Stimulated activated naive CD8-positive, alpha-beta T cell treated with anti-CD3 and anti-CD28 coated beads, Interleukin-15, Interleukin-2, amounts not matched to agents 100 U/mL and 50 U/mL, for 24 hours (primary cell): ENCODE measurements at places on chromosomes 3 and 15.
A peak's percentile ranks its signal among the peaks of the same experiment; 100 is the strongest.

DNA sequence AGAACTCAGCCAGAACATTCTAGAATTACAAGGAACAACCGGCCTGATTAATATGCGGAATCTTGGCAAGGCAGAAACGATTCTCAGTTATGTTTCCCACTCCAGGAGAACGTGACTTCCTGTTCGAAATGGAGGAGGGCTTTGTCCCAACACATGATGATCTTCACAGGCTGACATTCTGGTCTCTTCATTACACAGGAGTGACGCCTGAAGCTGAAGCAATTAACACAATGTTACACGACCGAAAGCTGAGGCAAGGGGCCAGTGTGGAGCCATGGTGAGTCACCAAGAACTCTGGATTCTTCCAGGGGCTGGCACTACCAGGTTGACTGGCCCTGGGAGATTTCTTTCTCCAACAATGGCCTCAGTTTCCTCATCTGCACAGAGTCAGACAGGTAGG is 40.9 kb downstream of the RFTN1 start:
- no peak for DNase-seq

DNA sequence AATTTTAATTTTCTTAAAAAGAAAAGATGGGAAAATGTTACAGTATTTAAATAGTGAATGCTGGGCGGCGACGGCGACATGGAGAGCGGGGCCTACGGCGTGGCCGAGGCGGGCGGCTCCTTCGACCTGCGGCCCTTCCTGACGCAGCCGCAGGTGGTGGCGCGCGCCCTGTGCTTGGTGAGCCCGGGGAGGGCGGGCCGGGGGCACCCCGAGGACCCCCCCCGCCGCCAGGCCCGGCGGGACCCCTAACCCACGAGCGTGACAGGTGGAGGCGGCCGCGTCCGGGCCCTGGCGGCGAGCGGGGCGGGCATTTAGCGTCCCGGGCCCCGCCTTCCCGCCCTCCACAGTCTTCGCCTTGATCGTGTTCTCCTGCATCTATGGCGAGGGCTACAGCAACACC is 38.4 kb upstream of the GOLGA8J start:
- DNase-seq = no peak

DNA sequence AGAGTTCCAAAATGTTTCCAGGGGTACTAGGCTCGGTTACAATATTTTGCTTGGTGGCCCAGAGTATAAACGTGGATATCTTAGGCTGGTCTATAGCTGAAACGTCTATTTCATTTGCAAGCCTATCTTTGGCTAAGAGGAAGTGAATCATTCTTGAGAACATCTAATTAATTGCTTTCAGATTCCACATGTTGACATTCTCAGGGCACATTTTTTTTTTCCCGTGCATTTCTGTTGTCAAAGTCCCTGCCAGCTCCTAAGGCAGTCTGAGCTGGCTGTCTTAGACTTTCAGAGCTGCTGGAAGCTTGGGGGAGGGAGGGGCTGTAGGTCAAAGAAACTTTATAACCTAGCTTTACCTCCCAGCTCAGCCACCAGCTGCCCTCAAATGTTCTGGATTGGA is 23.2 kb upstream of the LAMP3 start:
- no peak for DNase-seq

GRCh38 chr15:70323111-70323851 is 225.6 kb upstream of the TLE3 start:
- DNase-seq = no peak

DNA sequence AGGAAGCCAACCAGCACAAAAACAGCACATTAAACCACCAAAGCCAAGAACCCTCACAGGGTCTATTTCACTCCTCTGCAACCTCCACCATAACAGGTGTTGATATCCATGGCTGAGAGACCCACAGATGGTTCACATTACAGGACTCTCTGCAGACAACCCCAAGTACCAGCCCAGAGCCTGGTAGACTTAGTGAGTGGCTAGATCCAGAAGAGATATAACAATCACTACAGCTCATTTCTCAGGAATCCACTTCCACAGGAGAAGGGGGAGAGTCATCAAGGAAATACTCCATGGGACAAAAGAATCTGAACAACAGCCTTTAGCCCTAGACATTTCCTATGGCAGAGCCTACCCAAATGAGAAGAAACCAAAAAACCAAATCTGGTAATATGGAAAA is 168.1 kb upstream of the CD96 start:
- no peak for DNase-seq

- DNase-seq = no peak
Observed at GRCh38 chr15:99439524-99439835, 126.3 kb upstream of the MEF2A start.

DNA sequence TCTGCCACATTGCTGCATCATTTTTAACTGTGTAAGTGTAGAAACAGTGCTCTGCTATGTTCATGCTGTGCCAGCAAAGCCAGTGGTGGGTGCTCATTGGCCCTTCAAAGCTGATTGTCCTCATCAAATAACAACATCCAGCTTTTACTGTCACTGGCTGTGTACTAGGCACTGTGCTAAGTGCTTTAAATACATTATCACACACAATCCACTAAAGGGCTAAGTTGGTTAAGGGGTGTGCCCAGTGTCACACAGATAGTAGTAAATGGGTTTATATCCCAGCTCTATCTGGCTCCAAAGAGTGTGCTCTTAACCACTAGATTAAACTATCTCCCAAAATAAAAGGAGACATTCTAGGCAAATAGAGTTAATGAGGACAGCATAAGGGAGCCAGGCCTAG is 7.7 kb downstream of the TUBGCP4 start:
- DNase-seq = no peak

DNA sequence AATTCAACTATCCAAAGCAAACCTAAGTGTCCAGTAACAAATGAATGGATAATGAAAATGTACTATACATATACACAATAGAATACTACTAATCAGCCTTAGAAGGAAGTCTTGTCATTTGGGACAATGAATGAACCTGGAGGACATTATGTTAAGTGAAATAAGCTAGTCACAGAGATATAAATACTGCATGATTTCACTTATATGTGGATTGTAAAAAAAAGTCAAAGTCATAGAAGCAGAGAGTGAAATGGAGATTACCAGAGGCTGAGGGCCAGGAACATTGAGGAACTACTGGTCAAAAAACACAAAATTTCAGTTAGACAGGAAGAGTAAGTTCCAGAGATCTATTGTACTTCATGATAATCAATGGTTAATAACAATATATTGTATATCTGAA is 33.6 kb downstream of the MYO5A start:
- DNase-seq = no peak

DNA sequence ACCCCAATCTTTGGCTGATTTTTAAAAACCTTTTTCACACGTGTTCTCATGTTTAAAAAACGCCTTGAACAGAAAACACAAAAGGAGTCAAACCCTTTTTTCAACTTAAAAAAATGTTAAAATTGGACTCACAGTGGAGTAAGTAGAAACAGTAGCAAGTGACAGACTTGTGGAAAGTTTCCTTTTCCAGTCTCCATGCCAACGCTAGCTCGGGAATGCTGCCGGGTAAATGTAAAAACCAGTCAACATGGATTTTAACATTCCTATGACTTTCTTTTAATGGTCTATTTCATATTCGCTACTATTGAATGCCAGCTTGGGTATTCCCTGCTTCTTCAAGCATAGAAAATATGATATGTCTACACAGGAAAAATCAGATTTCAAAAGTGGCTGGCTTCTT is 1.6 kb upstream of the PROK2 start:
- no peak for DNase-seq

DNA sequence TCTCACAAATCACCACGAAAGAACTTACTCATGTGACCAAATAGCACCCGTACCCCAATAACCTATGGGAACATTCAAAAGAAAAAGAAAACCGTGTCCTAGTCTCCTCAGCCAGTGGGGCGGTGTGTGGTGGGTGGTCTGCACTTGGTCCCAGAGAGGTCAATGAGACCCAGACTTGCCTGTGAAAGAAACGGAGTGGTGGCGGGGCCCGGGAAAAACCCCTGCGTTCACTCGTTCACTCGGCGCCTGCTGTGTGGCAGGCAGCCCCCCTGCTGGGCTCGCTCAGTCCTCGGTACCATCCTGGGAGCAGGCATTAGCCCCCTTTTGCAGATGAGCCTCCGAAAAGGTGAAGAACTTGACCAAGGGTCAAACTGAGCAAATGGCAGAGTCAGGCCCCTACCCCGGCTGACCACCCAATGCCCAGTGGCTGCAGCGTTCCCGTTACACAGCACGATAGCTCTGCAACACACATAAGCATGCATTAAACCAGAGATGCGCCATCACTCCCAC is 36.0 kb downstream of the ZDHHC19 start:
- no peak for DNase-seq

DNA sequence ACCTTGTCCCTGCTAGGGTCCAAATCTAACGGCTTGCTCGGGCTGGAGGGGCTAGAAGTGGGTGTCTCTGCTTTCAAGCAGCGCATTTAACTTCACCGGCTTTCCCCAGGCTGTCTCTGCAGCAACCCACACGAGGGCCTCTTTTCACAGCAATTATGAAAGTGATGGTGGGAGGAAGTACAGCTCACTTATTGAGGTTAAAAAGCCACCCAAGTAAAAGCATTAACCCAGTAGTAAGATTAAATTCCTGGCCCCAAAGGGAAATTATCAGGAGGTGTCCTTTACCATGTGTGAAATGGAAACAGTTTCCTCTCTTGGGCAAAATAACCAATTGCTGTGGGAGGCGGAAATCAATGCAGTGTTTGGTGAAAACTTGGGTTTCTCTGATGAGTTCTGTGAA is 41.1 kb downstream of the NGRN start:
- DNase-seq = peak; percentile 55

GRCh38 chr3:155805204-155805801 is 775 bp downstream of the C3orf33 start:
- DNase-seq = no peak

GRCh38 chr15:52857937-52858781 is 68.0 kb upstream of the ONECUT1 start:
- no peak for DNase-seq

DNA sequence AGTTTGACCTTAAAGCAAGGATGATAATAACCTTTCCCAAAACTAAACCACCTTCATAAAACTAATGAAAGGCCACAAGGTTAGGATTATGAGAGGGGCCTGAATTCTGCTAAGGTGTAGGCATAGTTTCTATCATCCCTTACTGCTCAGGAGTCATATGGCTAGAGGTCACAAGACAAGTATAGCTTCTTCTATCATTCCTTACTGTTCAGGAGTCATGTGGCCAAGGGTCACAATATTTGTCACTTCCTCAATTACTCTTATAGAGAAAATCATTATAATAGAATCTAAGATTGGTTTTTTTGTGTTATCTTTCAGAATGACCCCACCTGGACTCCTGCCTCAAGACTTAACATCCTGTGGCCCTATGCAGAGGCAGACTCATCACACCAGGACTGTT is 36.6 kb downstream of the HERC1 start:
- DNase-seq = no peak

DNA sequence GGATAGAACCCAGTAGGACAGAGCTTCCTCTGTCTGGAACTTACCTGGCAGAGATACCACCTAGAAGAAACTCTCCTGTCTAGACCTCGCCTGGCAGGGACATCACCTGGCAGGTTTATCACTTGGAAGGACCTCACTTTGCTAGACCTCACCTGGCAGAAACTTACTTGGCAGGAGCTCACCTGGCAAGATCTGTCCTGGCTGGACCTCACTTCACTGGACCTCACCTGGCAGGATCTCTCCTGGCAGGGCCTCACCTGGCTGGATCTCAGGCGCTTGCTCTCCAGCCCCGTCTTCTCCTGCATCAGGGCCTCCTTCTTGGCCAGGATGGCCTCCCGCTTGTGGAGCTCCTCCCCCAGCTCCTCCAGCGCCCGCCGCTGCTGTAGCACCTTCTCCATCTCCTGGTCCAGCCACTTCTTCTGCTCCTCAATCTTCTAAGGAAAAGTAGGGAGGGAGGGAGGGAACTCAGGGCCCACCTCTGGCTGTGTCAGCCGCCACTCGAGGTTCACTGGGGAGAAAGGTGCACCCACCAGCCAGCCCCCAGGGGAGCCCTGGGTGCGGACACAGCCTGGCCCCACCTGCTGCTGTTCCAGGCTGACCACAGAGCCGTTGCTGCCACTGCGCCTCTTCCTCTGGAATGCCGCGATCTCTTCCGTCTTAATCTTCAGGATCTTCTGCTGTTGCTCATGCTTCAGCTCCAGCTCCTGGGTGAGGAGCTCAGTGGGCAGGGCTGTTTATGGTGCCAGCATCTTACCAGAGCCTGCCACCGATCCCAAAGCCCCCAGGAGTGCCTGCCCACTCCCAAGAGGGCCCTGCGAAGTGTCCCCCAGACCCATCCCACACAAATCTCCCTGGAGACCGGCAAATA is 22.5 kb downstream of the KIF7 start:
- no peak for DNase-seq

GRCh38 chr15:99009741-99010330 is 2.2 kb upstream of the PGPEP1L start:
- no peak for DNase-seq

GRCh38 chr15:101389362-101389761 is 94.3 kb upstream of the SNRPA1 start:
- DNase-seq = no peak

DNA sequence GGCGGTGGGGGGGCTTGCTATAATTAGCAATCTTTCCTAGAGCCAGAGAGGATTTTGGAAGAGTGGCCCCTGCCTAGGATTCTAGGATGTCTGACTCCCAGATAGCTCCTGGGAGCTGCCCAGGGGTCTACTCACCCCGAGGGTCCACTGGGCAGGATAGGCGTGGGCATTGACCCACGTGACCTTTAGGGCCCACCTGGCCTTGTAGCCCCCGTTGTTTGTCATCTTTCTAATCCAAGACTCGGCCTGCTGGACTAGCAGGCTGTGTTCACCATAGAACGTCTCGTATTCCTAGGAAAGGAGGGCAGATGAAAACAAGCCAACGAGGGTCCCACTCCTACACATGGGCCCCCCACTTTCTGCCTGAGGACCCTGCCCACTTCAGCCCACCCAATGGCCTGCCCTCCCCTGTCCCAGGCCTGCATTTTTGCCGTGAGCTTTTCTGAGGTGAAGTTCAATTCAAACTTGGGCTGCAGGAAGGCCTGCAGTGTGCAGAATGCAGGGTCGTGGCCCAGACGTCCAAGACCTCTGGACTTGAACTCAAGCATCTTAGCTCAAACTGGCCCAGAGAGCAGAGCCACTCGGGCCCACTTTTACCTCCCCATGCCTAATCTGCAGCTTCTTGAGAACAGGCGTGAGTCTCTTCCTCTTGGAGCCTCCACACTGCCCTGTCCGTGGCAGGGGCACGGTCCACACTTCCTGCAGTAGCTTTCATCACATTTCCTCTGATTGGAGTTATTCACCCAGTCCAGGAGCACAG is 41.5 kb downstream of the MUC4 start:
- no peak for DNase-seq

DNA sequence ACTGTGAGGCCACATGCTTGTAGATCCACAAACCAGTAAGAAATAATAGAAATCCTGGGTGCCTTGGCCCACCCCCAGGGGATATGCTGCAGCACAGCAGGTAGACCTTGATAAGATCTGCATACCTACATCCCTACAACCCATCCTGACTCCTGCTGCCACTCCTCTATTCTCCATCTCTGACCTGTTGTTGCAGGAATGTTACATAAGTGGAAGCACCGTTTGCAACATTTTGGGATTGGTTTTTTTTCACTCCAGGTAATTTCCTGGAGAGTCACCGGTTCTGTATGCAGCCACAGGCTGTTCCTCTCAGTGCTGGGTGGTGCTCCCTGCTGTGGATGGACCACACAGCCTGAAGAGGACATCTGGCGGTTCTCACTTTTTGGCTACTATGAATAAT is 16.1 kb upstream of the CSPG5 start:
- no peak for DNase-seq

GRCh38 chr15:88124199-88124598 is 132.3 kb downstream of the NTRK3 start:
- DNase-seq = no peak
